ENCODE measurements at places on chromosomes 2 and 18.

DNA sequence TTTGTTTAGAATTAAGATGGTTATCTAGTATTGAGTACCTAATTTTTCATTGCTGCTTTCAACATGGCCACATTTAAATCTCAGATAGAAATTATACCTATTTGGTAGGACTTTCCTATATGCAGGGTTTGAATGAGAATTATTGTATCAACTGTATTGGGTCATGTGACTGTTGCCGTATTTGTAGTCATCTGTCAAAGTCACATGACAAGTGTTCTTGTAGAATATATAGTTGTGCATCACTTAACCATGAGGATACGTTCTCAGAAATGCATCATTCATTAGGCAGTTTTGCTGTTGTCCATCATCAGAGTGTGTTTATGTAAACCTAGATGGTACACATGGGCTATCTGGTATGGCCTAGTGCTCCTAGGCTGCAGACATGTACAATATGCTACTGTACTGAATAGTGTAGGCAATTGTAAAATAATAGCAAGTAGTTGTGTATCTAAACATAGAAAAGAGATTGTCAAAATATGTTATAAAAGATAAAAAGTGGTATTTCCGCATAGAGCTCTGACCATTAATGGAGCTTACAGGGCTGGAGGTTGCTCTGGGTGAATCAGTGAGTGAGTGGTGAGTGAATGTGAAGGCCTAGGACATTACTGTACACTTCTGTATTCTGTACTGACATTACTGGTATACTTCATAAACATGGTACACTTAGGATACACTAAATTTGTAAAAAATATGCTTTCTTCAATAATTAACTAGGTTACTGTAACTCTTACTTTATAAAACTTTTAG, 123.7 kb downstream of the MAP4K4 start:
- no peak for DNase-seq

DNA sequence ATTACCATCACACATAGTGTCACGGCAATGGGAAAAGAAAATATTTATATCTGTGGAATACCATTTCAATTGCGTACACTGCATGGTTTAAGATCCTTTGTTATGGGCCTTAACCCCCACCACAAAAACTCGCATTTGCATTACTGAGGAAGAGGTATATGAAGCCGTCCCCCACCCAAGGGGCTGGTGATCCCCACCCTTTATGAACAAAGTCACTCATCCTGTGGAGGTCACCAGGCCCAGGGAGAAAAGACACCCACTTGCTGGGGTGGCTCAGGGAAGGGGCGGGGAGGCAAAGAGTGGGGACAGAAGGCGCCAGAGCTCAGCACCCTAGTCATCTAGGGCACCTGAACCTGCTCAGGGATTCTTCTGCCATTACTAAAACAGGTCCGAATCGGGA, 133.8 kb downstream of the ZNF516 start:
- DNase-seq, result no peak

- DNase-seq, result no peak
These were observed 4.4 kb downstream of the SPATA3 start for GRCh38 chr2:231000211-231000904.

GRCh38 chr2:68917034-68917718, 35.5 kb downstream of the GKN2 start:
- no peak for DNase-seq

GRCh38 chr2:201781557-201782051, 871 bp upstream of the ALS2 start:
- DNase-seq, result no peak

- DNase-seq, result no peak
These were observed 34.9 kb upstream of the PTPN4 start for GRCh38 chr2:119724656-119725485.

- no peak for DNase-seq
These were observed 377.1 kb downstream of the TNS1 start for GRCh38 chr2:217625557-217626169.
